ENCODE measurements at places on chromosomes 16 and 17.

DNA sequence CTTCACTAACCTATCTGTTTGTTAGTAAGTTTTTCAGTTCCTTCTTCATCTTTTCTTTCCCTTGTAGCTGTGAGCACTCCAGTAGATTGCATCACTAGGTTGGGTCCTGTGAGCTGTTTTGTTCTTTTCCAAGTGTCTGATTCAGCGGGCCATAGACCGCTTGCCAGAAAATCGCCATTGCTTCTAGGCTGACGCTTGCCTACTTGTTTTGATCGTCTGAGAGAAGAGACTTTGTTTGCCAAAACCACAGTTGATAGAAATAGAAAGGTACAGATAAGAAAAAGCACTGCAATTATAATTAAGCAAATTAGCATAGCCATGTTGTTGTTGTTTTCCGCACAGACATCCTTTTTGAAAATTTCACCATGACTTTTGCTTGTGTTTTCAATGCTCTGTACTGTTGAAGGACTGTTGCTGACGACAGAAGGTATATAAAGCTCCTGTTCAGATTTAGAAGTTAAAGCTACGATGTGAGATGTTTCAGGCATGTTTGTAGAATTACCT lies 3.1 kb downstream of the EVI2A start:
- DNase-seq, result peak; percentile 30

GRCh38 chr17:12395733-12396354 lies 269.8 kb upstream of the MYOCD start:
- DNase-seq, result no peak

DNA sequence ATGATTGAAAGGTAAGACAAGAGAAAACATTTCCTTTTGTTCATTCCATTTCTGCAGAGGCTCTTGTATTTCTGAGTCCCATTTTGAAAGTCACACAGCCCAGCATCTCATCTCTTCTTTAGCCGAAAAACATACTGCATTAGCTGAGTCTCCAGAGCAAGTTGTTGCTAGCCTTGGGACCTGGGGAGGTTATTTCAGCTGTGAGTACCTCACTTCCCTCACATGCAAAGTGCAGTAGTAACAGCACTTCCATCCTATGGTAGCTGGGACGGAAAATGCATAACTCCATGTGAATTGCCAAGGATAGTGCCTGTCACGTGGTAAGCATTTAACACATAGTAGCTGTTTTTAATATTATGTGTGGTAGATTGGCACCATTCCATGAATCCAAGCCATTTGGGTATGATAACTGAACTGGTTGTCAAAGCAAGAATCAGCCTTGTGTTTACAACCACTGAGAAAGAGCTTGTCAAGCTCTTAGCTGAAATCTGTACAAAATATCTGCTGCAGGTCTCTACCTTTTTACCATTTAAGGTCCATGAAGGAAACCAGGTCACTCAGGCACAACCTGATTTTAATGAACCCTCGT lies 345.7 kb downstream of the CDH13 start:
- no peak for DNase-seq

GRCh38 chr17:2222301-2222700 lies 81.3 kb downstream of the SMG6 start:
- DNase-seq, result no peak

- DNase-seq, result no peak
Measured at GRCh38 chr17:48047113-48047740, 932 bp upstream of the NFE2L1 start.
